Progenitor cell of endocrine pancreas (in vitro differentiated cells): ENCODE measurements at places on chromosomes 5 and 9.

DNA sequence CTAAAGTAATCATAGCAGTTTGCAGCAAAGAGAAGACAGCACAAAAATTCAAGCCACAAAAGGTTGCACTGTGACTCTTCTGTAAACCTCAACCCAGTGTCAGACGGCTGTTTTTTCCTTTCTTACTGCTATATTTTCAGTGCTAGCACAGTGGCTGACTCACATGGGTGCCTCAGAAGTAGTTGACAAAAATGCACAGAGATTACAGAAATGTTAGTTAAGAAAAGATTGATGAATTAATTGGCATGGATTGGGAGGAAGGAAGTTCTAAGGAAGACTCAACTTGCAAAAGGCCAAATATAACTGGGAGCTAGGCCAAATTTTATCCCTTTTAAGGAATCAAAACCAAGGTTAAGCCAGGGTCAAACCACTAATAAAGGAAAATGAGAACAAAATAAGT, 43.7 kb upstream of the ITGA1 start:
- H3K4me1 ChIP-seq: no peaks in the 10 kb centered on the region
- H3K36me3 ChIP-seq: no peaks in the 10 kb centered on the region
- H3K27ac ChIP-seq: no peak overlapping the region
- H3K27me3 ChIP-seq: no peaks in the 10 kb centered on the region
- no peak overlapping the region for H3K4me3 ChIP-seq

DNA sequence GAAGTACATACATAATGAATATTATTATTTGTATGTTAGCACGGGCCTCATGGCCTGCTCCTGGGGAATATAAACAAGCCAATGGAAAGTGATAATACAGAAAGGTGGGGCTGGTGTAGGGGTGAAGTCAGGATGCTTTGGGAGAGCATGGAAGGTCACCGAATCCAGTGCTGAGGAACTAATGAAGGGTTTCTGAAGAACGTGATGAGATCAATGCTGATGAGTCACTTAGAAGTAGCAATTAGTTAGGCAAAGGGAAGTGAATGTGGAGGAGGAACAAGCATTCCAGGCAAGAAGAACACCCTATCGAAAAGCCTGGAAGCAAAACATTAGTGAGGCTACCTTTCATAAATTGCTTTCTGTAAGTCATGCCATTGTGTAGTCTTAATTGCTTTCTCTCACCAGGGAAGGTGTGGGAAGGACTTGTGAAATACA, 2.1 kb downstream of the ANXA1 start:
- DNase-seq: no peak
- H3K4me3 ChIP-seq: no peak overlapping the region
- H3K27ac ChIP-seq: no peak overlapping the region
- H3K4me1 ChIP-seq: peaks cover 5% of the 10 kb centered on the region

DNA sequence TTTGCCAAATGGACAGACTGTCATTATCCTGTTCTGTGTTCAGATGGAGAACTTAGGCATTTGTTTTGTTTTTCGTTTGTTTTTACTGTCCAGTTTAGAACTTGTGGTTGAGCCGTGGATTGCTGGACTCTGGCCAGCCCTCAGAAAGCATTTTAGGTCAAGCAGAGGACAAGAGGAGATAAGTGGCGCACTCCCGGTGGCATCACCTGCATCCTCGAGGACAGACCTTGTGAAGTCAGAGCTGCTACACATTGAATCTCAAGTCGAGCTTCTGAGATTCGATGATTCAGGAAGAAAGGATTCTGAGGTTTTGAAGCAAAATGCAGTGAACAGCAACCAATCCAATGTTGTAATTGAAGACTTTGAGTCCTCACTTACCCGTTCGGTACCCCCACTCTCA, 8.9 kb downstream of the MTRR start:
- H3K4me1 ChIP-seq: peaks cover 9% of the 10 kb centered on the region
- peaks cover 16% of the 10 kb centered on the region for H3K36me3 ChIP-seq
- no peak overlapping the region for H3K4me3 ChIP-seq
- H3K27ac ChIP-seq: no peak overlapping the region

DNA sequence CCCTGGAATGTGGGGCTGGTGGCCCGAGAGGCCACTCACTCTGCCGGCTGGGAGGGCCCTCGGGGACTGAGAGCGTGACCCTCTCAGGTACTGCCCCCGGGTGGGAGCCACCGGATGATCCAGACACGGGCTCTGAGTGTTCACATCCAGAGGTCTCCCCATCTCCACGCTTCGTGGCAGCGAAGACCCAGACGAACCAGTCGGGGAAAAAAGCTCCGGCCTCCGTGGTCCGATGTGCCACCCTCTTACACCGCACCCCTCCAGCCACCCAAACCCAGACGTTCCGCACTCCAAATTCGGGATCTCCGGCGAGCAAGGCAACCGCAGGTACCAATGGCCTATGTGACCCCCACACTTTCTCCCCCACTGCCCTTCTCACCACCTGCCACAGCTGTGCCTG, 49.5 kb downstream of the AMBP start:
- no peak overlapping the region for H3K4me3 ChIP-seq
- peaks cover 37% of the 10 kb centered on the region for H3K36me3 ChIP-seq
- no peak for DNase-seq
- peak overlapping the region; percentile 24 for H3K27ac ChIP-seq

DNA sequence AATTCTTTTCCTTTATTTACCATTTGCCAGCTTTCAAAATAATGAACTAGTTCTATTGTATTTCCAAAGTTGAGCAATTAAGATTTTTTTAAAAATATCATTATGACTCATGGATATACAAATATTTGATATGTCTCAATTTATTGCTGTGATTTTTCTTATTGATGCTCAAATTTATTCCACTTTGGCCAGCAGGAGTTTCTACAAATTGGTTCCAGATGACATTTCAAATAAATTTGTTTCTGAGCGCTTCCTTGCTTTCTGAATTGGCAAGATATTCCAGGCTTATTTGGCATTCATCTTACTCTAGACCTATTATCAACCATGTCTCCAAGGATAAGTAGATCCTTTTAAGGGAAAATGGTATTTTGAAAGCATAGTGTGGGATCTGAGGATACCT, 58.5 kb upstream of the TJP2 start:
- H3K4me3 ChIP-seq: no peak overlapping the region
- no peak for DNase-seq
- no peaks in the 10 kb centered on the region for H3K27me3 ChIP-seq
